ENCODE measurements at places on chromosomes 5 and 9.

GRCh38 chr5:110053824-110054223, 364.1 kb downstream of the MAN2A1 start:
- DNase-seq = no peak

- no peak for DNase-seq
These were observed 8.4 kb downstream of the IRX4 start for GRCh38 chr5:1874348-1874747.

- DNase-seq = no peak
These were observed 63.0 kb downstream of the PUM3 start for GRCh38 chr9:2780846-2781245.

DNA sequence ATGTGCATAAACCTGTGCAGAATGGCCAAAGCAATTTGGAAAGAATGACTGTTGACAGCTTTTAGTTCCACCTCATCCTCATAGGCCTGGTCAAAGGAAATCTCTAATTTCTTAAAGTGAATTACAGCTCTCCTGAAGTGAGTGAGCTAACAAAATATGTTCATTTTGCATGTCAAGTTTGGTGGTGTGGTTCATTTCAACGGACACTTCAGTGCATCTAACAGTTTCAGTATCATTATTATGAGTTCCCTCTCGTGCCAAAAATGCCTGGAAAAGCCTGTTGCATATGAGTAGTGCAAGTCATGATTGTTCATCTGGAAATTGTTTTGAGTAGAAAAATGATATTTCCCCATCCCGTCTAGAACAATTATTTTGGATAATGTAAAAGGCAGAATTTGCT, 53.2 kb upstream of the HMHB1 start:
- no peak for DNase-seq

DNA sequence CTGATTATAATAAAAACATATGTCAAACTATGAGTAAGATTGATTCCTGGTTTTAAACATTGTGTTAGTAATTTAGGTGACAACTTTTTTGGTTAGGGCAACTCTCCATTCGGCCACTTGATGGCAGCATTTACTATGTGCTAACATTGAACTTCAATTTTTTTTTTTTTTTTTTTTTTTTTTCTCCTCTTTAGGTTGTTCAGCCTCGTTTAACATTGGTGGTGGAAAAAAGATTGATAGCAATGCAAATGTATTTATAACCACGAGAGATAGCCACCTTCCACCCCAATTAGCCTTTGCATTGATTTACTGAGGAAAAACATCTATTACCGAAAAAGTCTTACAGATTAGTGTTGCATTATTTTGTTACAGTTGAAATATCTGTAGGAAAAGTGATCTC, 159.1 kb downstream of the CSNK1G3 start:
- peak; percentile 1 for DNase-seq

DNA sequence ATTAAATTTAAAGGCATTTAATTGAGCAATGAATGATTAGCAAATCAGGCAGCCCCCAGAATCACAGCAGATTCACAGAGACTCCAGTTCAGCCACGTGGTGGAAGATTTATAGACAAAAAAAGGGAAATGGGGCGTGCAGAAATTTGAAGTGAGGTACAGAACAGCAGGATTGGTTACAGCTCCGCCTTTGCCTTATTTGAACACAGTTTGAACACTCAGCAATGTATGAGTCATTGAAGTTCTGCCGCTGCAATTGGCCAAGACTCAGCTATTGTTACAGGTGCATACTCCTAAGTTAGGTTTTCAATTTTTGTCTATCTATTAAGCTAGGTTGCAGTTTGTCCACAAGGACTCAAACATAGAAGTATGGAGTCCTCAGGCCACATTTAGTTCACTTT, 157.7 kb upstream of the SLC12A2 start:
- DNase-seq = no peak

GRCh38 chr5:33068786-33069185, 357.7 kb downstream of the NPR3 start:
- no peak for DNase-seq

DNA sequence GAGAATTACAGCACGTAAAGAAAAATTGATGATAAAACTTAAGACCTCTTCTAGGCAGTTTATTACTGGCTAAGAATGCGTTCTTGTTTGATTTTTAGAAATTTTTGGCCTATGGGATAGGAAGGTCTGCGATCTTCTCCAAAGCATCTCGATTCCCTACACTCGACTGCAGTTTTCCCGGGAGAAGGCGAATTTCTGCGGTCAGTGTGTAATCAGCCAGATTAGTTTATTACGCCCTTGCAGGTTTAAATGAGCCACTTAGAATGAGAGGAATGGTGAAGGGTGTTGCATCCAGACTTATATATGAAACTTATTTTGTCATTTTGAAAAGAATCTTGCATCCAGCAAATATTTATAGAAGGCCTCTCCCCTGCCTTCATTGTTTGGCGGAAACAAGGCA, 1.2 kb downstream of the MTAP start:
- no peak for DNase-seq

- peak; percentile 10 for DNase-seq
These were observed 220.0 kb downstream of the PDE4D start for GRCh38 chr5:59673438-59674058.

DNA sequence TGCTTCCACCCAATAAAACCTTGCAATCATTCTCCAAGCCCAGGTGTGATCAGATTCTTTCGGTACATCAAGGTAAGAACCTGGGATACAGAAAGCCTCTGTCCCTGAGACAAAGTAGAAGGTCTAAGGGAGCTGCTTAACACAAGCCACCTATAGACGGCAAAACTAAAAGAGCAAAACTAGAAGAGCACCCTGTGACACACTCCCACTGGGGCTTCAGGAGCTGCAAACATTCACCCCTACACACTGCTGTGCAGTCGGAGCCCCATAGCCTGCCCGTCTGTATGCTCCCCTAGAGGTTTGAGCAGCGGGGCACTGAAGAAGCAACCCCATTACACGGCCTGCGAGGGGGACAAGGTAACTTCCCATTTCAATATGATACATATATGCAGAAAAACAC, 179.6 kb upstream of the CDH9 start:
- DNase-seq = no peak

DNA sequence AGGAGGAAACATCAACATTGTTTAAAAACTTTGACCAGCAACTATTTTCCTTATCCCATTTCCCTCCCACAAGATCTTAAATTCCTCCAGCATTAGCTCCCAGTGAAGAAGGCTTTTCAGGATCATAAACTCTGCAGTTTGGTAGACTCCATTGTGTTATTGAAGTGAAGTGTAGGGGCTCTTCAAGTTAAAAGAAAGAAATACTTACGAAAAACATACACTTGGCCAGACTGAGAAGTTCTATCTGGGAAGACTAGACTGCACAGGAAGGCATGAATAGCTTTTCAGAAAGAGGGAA, 22.3 kb downstream of the LIFR start:
- DNase-seq = no peak

DNA sequence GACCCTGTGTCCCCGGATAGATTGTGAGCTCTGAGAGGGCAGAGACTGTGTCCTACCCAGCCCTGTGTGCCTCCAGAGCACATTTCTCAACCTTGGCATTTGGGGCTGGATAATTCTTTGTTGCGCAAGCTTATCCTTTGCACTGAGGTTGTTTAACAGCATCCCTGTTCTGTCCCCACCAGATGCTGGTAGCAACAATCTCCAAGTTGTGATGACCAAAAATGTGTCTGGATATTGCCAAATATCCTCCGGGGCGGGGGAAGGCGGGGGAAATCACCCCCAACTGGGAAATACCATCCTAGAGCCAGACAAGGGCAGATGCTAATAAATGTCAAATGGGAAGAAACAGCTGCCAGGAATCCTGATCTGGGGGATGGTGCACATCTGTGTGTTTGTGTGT, 24.0 kb upstream of the TNIP1 start:
- DNase-seq = no peak

- DNase-seq = no peak
These were observed 38.6 kb downstream of the NR4A3 start for GRCh38 chr9:99860266-99860665.

DNA sequence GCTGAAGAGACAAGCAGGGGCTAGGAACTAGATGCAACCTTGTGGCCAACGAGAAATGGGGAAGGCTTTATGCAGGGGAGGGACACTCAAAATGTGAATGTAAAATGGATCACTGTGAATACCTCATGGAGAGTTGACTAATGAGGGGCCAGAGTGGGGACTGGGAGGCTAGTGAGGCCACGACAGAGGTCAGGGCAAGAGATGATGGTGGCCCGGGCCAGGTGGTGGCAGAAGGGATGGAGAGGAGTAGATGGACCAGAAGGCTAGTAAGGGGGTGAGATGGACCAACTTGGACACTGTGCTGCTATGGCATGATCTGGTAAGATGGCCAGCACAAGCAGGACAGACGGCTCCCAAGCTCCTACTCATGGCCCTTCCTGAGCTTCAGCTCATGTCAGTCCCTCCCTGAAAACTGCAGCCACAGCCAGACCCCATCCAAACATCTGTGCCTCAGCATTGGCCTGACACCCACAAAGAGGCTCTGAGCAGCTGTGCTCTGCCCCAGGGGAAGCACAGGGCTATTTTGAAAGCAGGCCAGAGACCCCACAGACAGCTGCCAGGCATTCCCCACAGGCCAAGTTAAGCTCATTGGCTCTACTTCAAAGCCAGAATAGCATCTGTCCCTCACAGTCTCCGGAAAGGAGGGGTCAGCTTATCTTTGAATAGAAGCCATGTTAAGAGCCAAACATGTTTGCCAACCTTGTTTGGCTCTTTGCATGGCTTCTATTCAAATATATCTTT, 22.1 kb downstream of the P4HA2 start:
- no peak for DNase-seq

DNA sequence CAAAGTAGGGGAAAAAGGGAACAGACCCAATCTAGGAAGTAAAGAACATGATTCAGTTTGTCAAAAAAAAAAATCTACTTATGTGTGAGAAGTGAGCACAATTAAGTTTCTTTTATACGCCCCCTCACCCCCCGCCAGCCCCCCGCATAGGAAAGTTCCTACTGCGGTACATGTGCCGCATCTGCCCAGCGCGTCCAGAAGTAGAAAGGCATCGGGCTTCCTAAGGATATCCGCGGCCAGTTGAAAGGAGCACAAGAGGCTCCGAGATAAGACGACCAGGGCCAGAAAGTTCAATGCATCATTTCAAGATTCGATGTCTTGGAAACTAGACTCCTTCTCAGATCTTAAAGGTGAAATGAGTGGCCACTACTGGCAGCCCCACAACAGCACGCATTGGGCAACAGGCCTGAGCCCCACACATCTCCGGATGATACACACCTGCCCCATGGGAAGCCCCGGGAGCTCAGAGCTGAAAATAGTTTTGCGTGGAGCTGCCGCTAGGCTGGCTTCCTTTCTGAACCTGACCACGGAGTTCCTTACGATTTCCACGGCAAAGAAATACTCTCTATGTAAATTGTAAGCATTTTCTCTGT, 203.9 kb downstream of the RAB3C start:
- DNase-seq = no peak

DNA sequence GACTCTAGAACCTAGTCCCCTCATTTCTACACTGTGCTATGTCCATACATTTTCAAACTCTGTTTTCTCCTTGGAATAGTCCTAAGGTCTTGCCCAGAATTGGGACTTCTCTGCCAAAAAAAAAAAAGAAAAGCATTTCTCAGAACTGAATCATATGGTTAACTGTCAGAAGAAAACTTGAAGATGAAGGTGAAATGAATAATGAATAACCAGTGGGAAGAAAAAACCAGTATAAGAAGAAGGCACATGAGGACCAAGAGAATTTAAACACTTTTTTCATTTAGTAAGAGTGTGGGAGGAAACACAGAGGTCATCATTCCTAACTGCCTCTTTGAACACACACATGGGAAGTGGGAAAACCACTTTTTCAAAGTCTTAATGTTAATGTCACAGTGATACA, 197.7 kb downstream of the PRELID2 start:
- no peak for DNase-seq

DNA sequence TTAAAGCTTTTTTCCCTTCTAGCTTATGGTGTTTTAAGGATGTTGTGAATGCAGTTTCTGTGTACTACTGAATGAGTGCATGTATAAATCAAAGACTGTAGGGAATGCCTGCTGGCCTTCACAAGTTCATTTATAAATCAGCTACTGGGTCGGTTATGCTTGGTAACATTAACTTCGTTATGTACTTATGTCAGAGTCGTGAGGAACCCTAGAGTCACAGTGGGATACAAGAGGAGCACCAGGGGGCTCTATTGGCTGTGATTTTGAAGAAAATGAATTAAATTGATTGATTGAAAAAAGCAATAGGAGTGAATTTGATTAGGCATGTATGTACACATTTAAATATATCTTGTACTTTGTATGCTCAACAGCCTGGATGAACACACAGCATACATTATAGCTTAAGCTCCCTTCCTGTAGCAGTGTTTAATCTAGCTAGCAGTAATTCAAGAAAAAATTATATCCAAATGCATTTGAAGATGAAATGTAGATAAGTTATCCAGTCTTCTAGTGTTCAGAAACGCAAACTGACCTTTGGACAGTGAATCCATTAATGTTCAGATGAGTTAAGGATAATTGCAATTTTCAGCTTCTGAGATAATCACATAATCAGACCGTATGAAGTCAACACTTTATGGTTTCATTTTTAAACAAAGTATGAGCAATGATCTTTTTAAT, 204.2 kb downstream of the KDM4C start:
- DNase-seq = no peak

- DNase-seq = no peak
These were observed 123.0 kb upstream of the RFX3 start for GRCh38 chr9:3648722-3649246.

GRCh38 chr9:133609311-133610098, at the start of gene FAM163B:
FAM163B (minus strand) TSS chr9:133609389; CDS start chr9:133580223, 29,166 bp downstream.
- DNase-seq = no peak

GRCh38 chr9:89410641-89411350, 87.1 kb downstream of the SEMA4D start:
- peak; percentile 33 for DNase-seq

GRCh38 chr5:37478121-37478894, 99.2 kb downstream of the WDR70 start:
- DNase-seq = no peak

DNA sequence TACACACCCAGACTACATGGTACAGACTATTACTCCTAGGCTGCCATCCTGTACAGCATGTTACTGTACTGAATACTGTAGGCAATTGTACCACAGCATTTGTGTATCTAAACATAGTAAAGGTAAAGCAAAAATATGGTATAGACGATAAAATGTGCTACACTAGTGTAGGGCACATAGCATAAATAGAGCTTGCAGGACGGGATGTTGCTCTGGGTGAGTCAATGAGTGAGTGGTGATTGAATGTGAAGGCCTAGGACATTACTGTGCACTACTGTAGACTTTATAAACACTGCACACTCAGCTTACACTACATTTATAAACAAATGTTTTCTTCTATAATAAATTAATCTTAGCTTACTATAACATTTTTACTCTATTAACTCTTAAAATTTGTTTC, 25.6 kb downstream of the ANKRD55 start:
- DNase-seq = no peak

- no peak for DNase-seq
These were observed 65.4 kb upstream of the ANKRD55 start for GRCh38 chr5:56298336-56299090.
